GM06990 (cell line): ENCODE measurements at places on chromosomes 13 and 19.
A peak's percentile ranks its signal among the peaks of the same experiment; 100 is the strongest.

DNA sequence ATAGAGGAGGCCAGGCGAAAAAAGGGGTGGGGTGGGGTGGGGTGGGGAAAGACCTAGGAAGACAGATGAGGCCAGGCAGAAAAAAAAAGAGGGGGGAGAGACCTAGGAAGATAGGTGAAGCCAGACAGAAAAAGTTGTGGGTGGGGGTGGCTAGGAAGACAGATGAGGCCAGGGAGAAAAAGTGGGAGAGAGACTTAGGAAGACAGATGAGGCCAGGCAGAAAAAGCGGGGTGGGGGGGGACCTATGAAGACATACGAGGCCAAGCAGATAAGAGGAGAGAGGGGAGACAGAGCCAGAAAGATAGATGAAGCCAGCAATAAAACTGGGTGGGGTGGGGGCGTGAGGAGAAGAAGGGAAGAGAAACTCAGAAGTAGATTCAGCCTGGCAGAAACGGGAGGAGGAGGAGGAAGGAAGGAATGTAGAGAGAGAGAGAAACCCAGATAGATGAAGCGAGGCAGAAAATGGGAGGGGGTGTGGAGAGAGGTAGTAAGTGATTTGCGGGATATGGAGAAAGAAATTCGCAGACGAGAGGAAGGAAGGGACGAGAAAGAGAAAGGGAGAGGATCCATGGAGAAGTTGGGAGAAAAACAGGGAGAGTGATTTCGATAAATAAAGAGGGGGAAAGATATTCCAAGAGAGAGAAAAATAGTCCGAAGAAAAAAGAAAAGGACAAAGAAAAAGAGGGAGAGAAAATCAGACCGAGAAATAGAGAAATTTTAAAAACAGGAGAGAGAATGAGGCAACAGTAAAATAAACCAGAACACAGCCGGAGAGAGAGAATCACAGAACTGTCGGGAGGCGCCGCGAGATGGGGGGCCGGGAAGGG is 12.2 kb upstream of the CACNG6 start:
- no peak for DNase-seq

- DNase-seq: no peak
These were observed 9.3 kb upstream of the RUBCNL start for GRCh38 chr13:46396341-46396740.

- DNase-seq: no peak
These were observed 20.1 kb downstream of the GPR18 start for GRCh38 chr13:99237981-99238662.

- DNase-seq: no peak
These were observed 51.0 kb downstream of the ZNF146 start for GRCh38 chr19:36265856-36266374.

GRCh38 chr19:58001895-58002369 is 688 bp downstream of the ZNF606 start:
- DNase-seq: no peak

GRCh38 chr19:40465025-40465556 is 454 bp downstream of the BLVRB start:
- no peak for DNase-seq

DNA sequence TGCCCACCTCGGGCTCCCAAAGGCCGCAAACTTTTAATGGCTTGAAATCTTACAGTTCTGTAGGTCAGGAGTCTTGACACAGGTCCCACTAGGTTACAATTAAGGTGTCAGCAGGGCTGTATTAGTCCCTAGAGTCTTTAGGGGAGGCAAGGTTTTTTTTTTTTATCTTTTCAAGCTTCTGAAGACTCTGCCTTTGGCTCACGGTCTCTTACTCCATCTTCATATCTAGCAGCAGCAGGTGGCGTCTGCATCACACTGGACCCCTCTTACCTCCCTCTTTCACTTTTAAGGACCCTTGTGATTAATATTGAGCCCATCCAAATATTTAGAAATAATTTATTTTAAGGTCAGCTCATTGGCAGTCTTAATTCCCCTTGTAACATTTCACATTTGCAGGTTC is 11.6 kb downstream of the MIR17HG start:
- DNase-seq: no peak

DNA sequence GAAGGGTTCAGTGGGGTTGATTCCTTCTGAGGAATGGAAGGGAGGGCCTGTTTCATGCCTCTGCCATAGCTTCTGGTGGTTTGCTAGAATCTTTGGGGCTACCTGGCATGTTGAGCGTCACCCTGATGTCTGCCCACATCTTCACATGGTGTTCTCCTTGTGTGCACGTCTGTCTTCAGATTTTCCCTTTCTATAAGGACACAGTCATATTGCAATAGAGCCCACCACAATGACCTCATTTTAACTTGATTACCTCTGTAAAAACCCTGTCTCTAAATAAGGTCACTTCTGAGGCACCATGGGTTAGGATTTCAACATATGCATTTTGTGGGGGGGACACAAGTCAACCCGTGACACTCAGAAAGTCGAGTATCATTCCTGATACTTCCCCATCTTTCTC is 257.9 kb downstream of the COG6 start:
- no peak for DNase-seq

- DNase-seq: no peak
These were observed 106.9 kb downstream of the CYSLTR2 start for GRCh38 chr13:48760626-48761025.

DNA sequence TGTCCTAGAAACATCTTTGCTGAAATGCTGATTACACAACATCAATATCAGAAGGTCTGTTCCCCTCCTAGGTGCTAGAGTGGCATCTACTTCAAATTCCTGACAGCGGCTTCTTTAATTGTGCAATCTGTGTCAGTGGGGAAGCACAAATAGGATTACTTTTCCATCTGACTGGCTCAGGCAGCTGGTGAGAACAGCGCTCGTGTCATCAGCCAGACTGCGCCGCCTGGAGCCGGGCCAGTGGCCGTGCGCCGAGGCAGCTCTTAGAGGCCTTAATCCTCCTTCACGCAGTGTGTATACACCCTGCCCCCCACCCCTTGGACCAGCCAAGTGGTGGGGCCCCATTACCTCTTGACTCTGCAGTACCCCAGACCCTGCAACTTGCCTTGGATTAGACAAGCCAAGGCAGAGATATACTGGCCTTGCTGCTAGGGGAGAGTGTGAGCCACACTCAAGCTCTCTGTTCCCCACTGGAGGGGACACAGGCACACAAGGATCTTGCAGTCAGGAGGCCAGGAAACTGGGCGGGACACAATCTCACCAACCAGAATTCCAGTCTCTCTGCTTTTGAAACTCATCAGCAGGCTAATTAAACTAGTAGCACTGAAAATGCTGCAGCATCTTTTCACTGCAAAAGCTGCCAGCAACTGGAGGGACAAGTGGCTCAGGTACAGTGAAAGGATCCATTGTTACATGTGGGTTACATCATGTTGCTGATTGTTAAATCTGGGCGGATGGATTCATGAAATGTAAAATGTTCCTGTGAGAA is 48.9 kb upstream of the EPHX3 start:
- no peak for DNase-seq

DNA sequence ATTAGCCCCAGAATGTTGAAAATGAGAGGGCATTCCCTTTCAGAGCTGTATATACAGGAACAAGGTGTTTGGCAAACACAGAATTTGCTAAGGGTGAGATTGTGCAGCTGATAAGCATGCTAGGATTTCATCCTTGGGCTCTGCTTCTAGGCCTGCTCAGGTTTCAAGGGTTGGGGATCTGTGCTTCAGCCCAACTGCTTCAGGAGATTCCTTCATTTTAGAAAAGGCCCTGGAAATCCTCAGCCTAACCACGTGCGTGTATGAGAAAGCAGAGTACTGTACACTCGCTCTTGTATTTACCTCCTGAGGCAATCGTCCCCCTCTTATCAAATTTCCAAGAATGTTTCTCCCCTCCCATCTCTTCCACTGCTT is 291.6 kb upstream of the ARGLU1 start:
- DNase-seq: no peak

DNA sequence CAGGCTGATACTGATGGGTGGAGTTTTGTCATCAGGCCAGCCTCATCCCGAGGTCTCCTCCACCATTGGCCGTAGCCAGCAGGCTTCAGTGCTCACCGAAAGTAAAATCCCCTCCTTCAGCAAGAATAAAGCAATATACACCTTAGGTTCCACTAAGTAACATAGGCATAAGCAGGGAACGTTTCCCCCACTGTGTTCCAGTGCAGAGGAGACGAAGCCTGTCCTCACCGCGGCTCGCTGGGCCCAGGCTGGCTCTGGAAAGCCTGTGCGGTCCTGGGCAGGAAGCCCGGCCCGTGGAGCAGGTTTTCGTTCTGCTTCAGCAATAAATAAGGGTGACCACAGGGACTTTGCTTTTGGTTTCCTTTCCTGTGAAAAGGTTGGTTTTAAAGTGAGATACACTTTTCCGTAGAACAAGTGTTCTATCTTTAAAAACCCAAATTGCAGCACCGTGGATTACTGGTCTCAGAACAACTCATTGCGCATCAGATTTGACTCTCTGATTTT is 16.3 kb upstream of the TEX29 start:
- peak; percentile 43 for DNase-seq

DNA sequence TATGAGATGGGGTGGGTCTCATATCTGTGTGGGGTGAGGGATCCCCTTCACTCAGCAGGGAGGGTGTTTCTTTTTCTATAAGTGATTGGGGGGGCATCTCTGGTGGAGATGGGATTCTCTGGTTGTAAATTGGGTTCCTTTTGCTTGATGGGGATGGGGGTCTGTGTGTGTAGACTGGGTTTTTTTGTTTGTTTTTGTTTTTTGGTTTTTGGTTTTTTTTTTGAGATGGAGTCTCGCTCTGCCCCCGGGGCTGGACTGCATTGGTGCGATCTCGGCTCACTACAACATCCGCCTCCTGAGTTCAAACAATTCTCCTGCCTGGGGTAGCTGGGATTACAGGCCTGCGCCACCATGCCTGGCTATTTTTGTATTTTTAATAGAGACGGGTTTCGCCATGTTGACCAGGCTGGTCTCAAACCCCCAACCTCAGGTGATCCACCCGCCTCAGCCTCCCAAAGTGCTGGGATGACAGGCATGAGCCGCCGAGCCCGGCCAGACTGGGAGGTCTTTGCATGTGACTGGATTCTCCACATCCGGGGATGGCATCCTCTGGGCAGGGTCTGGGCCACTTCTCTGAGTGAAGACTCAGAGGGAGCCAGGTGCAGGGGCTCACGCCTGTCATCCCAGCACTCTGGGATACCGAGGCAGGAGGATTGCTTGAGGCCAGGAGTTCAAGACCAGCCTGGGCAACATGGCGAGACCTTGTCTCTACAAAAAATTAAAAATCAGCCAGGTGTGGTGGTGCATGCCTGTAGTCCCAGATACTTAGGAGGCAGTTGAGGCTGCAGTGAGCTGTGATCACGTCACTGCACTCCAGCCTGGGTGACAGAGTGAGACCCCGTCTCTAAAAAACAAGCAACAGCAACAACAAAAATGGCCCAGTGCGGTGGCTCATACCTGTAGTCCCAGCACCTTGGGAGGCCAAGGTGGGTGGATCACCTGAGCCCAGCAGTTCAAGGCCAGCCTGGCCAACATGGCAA is 799 bp downstream of the MYBPC2 start:
- DNase-seq: no peak

GRCh38 chr13:40152922-40153321 is 497.5 kb downstream of the COG6 start:
- DNase-seq: no peak

GRCh38 chr13:104987621-104988020 is 1547.8 kb downstream of the EFNB2 start:
- DNase-seq: no peak

GRCh38 chr19:53818756-53819155 is 5.4 kb downstream of the NLRP12 start:
- DNase-seq: no peak

DNA sequence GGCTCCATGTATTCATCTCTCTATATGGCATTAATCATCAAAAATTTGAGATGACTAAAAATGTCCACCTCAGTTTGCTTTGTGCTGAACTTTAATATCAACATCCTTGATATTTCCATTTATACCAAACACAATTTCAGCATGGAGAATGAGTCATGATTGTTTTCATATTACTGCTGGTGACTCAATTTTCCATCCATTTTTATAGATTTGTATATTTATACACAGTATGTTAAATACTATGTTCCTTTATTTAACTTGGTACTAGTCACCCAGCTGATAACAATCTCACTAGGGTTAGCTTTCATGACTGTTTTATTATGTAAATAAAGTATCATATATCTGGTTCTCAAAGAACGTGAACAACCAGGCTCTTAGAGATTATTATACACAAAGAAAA is 1255.1 kb downstream of the SLITRK1 start:
- no peak for DNase-seq

DNA sequence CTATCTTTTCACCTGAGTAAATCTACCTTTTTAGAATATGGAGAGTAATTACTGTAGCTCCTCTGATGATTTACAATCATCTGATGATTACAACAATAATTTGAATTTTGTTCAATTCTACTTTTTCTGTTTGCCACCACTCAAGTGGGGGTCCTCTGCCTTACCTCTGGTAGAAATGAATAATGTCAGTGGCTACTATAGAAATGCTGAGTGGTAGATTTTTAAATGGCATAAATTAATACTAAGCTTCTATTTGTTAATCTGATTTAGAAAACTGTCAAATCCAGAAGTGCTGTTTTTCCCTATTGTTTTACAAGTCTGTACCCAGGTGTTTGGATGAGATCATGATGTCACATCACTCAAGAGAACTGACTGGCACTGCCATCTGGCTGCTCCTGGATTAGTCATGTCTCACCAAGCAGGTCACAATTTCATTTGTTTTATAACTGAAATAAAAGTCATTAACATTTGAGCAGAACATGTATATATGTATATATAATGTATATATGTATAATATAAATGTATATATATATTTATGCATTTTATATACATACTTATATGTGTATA is 494.8 kb downstream of the TBC1D4 start:
- no peak for DNase-seq

DNA sequence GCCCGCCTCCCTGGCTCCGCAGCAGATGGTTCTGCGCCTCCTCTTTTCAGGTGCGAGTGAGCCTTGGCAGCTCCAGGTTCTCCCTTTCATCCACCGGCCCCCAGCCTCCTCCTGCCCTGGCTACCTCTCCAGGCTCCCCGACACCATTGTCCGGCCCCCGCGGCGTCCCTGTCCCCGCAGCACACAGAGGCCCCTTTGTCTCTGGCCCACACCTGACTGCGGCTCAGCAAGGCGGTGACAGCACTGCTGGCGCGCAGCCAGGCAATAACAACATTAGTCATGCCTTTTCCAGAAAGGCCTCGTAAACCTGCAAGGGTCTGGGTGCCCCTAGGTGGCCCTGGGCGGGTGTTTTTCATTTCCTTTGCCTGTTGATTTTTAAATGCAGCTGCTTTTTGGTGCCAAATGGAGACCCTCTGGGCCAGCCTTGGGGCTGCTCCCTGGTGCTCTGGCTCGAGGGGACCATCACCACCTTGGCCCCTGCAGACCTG is 73.2 kb upstream of the MEDAG start:
- no peak for DNase-seq

GRCh38 chr13:20254076-20254475 is 22.0 kb upstream of the GJB6 start:
- no peak for DNase-seq

- no peak for DNase-seq
These were observed 655 bp upstream of the S1PR5 start for GRCh38 chr19:10517760-10518443.
